ENCODE measurements at places on chromosomes 16 and 17.

GRCh38 chr16:28202147-28202746 is 9.5 kb downstream of the XPO6 start:
- DNase-seq = no peak

DNA sequence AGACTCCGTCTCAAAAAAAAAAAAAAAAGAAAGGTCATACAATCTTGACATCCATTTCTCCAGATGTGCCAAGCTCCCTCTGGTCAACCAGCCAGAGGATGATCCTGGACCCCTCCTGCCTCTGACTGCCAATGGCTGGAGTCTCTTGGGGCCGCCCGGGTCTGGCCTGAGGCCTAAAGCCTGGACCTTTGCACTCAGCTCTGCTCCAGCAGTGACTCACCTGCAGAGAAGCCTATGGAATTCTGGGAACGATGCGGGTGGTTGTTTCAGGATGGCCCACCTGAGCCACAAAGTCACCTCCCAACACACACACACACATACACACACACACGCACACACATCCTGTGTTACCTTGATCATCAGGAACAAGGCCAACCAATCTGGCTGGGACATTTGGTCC is 64.0 kb upstream of the DNAH17 start:
- DNase-seq = no peak

DNA sequence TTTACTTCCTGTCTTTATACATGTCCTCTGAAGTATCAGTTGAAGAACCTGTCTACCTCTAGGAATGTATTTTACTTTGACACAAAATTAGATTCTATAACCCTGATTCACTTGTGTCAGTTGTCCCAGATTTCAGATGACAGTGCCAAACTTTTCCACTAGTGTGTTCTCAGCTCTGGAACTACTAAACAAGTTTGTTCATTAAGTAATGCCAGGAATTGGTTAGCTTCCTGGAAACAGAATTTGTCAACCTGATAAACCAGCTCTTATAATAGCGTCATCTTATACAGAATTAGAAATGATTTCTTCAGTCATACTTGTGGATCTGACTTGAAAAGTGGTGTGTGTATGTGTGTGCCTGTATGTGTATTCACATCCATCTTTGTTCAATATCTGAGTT is 7.4 kb downstream of the MAP3K3 start:
- no peak for DNase-seq

GRCh38 chr16:2962334-2963073 is 1.6 kb upstream of the KREMEN2 start:
- peak; percentile 43 for DNase-seq

DNA sequence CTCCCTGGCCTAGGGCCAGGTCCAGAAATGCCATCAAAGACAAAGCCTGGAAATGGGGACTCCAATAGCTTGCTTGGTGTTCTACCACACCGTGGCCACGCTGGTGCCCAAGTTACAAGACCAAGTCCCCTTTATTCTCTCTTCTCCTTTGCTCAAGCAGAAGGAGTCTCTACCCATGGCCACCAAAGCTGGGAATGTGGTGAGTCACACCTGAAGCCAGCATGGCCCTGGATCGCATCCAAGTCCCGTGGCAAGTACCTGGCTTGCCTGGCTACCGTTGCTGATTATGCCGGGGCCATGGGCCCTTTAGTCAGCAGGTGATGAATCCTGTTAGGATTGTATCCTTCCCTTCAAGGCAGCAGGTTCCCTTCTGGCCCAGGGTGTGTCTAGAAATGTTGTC is 260.0 kb downstream of the HAPSTR1 start:
- DNase-seq = no peak

- no peak for DNase-seq
These were observed 44.2 kb downstream of the WDR45B start for GRCh38 chr17:82603981-82604448.

DNA sequence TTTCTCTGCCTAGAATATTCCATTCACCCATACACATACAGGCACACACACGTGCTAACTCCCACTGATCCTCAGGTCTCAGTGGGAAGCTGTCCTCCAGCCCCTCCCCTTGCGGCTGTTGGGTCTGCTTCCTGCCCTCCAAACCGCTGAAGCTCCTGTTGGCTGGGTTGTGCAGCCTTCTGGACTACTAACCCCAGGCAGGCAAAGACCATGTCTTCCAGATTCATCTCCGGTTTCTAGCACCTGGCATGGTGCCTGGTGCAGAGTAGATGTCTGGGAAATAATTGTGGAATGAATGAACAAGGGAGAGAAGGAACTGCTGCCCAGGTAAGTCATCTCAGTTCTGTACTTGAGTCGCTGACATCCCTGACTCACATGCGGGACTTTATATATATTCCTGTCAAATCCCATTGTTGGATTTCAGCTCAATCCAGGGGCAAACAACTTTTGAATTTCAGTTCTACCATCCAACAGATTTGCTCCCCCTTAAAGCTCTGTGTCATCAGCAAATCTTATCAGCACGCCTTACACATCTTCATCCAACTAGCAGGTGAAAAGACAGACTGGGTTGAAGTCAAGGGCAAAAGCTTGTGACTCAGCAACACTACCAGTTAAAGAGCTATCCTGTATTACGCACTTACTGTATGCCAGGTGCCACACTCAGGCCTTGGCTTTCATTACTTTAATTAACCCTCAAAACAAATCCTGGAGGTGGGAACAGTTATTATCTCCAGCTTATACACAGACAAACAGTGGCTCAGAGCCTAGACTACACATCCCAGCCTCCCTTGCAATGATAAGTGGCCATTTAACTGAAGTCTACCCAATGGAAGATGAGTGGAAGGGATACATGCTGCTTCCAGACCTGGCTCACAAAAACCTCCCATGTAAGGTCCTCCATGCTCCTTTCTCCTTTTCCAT is 51.1 kb downstream of the SRCIN1 start:
- DNase-seq = no peak

GRCh38 chr16:27235938-27236245 is 32.6 kb downstream of the KDM8 start:
- DNase-seq = no peak

GRCh38 chr16:84841787-84842300 is 22.1 kb downstream of the CRISPLD2 start:
- DNase-seq = no peak

DNA sequence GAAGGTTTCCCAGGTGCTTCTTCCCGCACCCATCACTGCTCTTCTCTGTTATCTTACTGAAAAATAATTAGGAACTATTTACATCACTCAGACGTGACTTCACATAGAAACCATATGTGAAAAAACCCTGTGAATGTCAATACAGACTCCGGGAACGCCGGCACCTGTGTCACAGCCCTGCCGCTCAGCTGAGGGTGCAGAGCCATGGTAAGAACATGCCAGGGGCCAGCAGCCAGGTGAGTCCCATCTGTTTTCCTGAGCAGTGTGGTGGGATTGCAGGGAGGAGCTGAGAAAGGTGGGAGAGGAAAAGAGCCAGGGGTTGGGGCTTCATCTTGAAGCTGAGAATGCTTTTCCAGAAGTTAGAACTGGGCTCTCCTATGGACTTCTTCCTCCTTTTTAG is 13.7 kb downstream of the FOXF1 start:
- DNase-seq = no peak

DNA sequence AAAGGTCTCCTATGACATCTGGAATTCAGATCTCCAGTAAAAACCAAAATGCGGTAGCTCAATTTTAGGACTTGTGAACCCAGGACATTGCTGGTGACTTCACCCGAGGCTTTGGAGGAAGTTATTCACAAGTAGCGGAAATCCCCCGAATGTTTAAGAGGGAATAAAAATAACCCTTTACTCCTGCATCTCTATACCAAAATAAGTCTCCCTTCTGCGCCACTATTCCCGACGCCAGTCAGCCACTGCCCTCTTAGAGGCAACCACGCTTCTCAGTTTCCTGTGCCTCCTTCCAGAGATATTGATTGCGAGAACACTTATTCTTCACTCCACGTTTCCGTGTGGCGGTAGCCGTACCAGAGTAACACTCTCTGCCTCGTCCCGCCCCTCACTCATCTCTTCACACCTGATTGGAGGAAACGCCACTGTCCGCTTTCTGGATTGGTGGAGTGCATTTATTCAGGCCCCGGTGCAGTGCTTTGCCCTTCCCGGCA is 27.4 kb downstream of the EMP2 start:
- DNase-seq = peak; percentile 71

- no peak for DNase-seq
These were observed 62.0 kb downstream of the ENGASE start for GRCh38 chr17:79136596-79136995.

GRCh38 chr16:68275611-68276191 is 11.4 kb downstream of the SLC7A6 start:
- DNase-seq = no peak

DNA sequence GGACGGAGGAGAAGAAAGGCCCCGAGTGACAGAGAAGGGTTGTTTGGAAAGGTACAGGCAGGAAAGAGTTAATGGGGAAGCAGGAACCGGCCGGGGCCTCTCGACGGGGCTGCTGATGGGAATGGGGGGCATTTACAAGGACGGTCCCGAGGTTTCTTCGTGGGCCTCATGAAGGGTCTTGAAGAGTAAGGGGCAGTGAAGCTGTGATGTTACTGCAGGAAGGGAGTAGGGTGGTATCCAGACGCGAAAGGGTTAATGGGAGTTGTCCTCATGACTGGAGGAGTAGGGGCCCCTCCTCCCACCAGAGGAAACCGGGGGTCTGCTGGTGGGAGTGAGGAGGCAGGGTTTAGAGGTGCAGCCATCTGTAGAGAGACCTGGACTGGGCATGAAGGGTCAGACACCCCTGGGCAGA is 481 bp downstream of the PDK2 start:
- no peak for DNase-seq

DNA sequence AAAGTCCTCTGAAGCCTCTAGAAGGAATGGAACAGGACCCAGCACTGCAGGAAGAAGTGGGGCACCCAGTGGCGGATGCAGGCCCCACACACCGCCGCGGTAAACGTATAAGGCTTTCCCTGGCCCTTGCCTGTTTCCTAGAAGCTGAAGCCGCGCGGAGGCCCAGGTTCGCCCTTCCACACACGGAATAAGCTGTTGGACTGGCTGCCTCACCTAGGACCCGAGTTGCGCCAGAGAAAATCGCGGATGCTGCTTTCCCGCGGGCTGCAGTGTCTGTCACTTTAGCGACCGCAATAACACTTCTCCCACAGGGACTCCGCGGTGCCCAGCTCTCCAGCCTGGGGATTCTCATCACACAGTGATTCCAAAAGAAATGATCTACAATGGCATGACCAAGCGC is 1736.9 kb downstream of the TP53TG3F start:
- no peak for DNase-seq

GRCh38 chr16:79104567-79104966 is 496.0 kb downstream of the MAF start:
- DNase-seq = no peak

- DNase-seq = no peak
These were observed 15.9 kb downstream of the EPOP start for GRCh38 chr17:38658741-38659345.

- no peak for DNase-seq
These were observed 894 bp upstream of the PHKG2 start for GRCh38 chr16:30747331-30747730.

GRCh38 chr16:88306860-88307545 is 75.8 kb upstream of the ZNF469 start:
- DNase-seq = no peak

Data from memory B cell (primary cell).